Spleen (tissue), 13 donors: ENCODE measurements at places on chromosomes 16 and 17. TPM values are rescaled to one million over a fixed set of nuclear protein-coding genes. Genes with fewer than 3 reads are reported as not detected.

Gene KLHL11
- total RNA-seq, result 25.2 TPM

Gene MRC2
- total RNA-seq, result 20.7 TPM

Gene TBC1D3K
- not detected for total RNA-seq

Gene CSH1
- total RNA-seq, result not detected

Gene RTN4RL1
- total RNA-seq, result 1.5 TPM

Gene SGCA
- 4.7 TPM for total RNA-seq

Gene USB1
- total RNA-seq, result 45.3 TPM
